ENCODE measurements at places on chromosomes 7 and 10.

DNA sequence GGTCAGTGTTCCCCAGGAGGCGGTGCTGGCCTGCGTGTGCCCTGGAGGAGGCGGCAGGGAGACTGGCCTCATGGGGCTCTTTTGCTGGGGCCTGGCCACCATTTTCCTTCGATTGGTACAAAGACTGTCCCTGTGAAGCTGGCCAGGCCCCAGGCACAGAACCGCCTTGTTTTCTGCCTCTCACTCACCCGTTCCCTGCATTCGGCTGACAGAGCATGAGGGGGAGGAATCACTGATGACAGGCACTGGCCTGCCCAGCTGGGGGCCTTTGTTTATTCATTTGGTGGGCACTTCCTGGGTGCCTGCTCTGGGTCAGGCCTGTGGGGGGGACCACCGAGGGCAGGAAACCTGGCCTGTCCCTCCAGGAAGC, 139.2 kb downstream of the FAM53B start:
- DNase-seq = no peak

GRCh38 chr7:30983914-30984247, 20.1 kb downstream of the GHRHR start:
- no peak for DNase-seq

- no peak for DNase-seq
Observed at GRCh38 chr10:30750971-30751677, 121.6 kb upstream of the LYZL2 start.

- DNase-seq = no peak
Observed at GRCh38 chr10:62738916-62739315, 65.6 kb upstream of the ADO start.

GRCh38 chr7:139018910-139019309, 16.9 kb downstream of the ZC3HAV1L start:
- DNase-seq = no peak

DNA sequence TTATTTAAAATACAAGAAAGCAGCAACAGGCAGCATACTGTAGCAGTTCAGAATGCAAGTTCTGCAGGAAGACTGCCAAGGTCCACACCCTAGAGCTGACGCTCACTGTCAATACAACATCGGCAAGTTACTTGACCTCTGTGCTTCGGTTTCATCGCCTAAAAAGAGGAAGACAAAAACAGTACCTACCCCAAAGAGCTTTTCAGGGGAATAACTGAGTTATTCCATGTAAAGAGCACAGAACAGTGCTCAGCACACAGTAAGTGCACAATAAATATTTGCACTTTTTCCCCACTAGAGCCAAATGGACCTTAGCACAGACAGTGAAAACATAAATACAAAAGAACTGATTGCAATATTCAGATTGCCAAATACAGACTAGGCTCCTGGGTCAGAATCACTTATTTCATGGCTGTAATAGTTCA, 88.6 kb downstream of the USP6NL start:
- DNase-seq = no peak

DNA sequence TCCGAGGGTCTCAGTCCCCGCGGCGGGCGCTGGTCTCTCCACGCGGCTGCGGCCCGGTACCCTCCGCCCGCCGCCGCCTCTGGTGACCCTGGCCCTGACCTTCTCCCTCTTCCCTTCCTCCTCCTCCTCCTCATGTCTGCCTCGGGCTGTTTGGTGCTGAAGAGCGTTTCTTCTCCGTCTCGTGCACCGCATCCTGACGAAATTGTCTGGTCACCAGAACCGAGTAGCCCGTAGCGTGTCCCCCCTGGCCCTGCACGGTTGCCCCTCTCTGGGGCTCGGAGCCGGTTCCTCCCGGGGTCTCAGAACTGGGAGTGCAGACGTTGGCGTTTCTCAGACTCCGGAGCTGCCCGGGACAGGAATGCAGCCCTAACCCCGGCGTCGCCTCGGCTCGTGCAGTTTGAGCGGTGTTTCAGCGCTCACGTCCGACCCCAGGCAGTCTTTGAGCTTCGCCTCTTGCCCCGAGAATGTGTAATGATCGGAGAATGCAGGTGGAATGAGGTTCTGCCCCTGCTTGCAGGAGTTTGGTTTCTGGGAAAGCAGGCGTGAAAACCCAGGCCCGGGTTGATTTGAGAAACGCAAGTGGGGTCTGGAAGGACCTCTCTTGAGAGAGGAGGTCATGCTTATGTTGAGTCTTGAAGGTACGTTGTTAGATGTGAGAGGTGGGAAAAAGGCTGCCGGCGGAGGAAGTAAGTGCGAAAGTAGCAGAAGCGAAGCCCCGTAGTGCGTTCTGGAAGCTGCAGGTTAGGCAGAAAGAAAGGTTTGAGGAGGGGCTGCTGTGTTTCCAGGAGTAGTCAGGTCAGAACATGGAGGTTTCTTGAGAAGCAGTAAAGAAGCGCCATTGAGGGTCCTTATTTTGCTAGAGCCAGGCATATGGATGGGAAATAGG, 743 bp downstream of the RBM17 start:
- no peak for DNase-seq

GRCh38 chr10:24360282-24361127, 151.6 kb downstream of the KIAA1217 start:
- no peak for DNase-seq

DNA sequence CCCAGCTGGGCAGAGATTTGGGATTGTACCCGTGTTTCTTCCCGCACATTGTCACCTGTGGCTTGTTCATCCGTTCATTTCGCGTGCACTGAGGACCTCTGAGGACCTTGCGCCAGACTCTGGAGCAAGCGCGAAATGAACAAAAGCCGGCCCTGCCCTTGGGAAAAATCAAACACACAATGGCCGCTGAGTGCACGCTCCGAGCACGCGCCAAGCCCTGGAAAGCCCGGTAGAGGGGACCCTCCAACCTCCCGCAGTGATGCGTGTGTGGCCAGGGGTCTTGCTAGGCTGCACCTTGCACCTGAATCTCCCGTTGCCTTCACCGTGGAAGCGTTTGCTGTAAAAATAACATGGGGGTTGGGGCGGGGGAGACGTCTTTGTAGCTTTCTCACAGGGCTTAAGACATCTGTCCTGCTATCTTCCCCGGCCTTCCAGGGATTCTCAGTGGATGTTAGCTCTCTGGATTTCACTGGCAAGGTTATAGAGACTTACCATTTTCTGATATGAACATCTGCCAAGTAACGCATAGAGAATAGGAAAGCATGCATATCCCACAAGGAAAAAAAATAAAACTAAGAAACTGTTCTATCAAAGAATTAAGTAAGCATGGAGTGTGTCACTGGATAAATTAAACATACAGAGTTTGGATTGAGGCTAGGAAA, 37.3 kb downstream of the ZNF777 start:
- DNase-seq = no peak

GRCh38 chr10:103990531-103990930, 23.6 kb downstream of the SLK start:
- no peak for DNase-seq

DNA sequence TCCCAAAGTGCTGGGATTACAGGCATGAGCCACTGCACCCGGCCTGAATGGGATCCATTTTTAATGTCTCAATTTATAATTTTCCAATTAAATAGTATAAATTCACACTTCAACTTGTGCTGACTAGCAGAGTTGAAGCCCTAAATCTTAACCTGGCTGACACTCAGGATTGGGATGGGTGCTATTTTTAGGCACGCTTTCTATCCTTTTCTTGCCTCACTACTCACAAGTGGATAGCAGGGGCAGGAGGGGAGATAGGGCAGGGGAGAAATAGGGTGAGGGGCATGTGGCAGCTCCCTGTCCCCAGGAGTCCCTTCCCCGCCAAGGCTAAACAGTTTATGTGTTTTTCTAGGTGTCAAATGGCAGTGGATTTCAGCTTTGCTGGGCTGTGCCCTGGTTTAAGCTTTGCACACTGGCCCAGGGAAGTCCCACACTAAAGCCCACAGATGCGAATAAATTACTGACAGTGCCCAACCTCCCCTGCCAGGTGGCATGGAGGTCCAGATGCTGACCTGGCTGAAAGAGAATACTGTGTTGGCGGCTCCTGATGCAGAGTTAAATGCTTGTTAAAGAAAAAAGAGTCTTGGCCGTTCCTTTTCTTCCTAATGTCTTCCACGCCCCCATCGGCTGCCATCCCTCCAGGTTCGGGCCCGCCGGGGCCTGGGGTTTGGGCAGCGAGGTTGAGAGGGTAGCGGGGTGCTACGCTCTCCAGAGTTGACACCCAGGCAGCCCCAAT, 36.2 kb upstream of the EFCAB10 start:
- no peak for DNase-seq

DNA sequence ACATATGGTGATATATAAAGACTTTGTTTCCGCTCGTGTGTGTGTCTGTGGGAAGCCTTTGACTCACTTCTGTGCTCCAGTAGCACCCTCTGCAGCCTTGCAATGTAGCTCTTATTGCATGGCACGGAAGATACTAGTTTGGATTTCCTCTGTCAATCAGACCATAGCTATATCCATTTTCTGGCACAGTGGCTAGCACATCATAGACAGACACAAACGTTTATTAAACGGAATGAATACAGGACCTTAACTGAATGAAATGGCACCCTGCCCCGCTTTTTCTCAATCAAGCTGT, 124.0 kb upstream of the PTPN20 start:
- DNase-seq = no peak

- no peak for DNase-seq
Observed at GRCh38 chr10:90289037-90289436, 568.8 kb downstream of the HTR7 start.

DNA sequence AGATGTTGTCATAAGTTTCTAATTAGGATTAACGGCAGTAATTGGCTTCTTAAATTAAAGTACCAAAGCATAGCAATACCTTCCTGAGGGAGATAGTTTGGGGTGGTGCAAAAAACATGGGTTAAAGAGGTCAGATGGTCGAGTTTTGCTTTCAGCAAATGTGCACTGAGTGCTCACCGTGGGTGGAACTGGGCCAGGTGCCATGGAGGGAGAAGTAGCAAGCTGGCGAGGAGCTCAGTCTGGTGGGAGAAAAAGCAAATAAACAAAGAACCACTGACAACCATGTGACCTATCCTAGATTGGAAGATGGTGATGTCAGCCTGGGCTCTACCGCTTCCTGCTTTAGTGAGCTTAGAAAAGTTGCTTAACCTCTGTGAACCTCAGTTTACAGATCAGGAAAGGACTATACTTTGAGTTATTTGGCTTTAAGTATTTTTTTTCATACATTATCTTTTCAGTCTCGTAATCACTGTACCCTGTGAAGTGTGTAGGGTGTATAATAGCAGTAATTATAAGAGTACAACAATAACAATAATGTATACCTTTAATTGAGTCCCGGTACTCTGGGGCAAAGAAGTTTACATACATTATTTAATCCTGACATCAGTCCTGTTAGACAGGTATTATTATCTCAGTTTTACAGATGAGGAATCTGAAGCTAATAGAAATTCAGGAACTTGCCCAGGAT, 69.0 kb upstream of the PDCD4 start:
- no peak for DNase-seq

DNA sequence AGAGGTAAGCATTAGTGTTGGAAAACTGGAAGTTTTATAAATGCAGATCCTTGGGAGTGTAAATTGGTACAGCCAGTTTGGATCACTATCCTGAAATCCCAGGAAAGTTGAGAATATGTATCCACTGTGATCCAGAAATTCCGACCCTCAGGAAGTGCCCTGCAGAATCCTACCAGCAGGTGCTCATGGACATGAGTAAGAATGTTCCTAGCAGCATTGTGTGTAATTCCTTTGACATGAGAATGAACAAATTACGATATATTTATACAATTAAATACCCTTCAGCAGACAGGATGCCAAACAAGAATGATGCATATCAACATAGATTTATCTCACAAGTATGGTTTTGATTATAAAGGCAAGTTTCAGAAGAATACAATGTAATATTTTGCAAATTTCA, 181.6 kb downstream of the XPNPEP1 start:
- no peak for DNase-seq

DNA sequence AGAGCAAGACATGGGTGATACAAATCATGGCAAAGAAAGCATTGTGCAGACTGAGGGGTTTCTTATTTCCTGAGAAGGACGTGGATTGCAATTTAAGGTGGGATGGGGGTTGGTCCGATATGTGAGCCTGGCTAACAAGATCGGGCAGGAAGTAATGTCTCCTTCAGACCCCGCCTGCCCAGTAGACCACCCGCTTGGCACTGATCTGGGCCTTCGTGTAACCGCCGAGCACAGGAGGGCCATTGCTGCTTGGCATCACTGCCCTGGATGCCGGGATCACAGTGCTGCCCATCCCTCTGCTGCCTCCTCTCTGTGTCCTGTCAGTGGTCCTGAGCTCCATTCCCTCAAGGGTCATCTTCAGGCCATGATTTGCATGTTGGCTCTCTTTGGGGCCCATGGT, 214.6 kb upstream of the ZNF32 start:
- DNase-seq = no peak

DNA sequence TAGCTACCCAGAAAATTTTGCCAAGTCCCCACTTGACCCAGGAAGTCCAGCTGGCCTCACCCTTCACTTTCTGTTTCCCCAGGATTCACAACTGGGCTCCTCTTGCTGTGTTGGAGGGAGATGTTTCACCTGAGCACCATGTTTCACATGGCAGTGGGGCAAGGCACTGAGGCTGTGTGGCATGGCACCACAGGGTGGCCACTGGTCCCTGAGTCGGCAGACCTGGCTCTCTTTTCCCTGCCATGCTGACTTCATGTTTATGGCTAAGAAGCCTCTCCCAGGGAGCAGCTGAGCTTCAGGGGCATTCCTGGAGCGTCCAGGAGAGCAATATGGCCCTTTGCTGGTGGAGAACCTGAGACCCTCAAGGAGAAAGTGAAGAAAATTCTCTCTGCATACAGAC, 266.9 kb downstream of the RPS24 start:
- DNase-seq = no peak

DNA sequence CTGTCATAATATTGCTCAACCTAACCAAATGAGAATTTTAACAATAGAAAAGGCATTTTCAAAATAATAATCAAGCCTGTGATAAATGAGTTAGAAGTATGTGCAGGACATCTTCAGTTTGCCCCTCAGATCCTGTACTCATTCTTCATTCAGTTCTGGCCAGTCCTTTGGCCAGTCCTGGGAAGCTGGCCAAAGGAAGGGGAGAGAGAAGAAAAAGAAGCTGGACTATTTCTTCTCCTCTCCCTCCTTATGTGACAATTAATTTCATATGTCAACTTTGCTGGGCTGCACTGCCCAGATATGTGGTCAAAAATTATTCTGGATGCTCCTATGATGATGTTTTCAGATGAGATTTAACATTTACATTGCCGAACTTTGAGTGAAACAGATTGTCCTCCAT, 31.6 kb upstream of the ITGB8 start:
- DNase-seq = no peak

DNA sequence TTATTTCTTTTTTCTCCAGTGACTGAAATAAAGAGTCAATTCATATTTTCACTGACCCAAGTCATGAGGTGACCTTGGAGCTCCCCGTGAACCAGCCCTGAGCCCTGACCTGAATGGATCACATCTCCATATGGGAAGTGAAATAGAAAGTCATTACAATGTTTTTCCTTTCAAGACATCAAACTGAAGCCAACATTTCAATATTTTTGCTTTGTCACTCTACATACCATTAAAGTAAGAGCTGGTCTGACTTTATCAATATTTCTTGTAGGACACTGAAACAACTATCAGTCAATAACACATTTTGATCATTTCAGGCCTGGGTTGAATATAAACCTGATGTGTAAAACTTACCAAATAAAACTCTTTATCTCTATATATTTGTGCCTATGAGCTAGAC, 249.8 kb upstream of the PHF14 start:
- DNase-seq = no peak
